Stimulated activated CD8-positive, alpha-beta memory T cell treated with anti-CD3 and anti-CD28 coated beads, Interleukin-7, amount 100 ng/mL, for 24 hours (primary cell): ENCODE measurements at places on chromosomes 4 and X.

GRCh38 chrX:102832661-102833060 lies 104.4 kb upstream of the RAB40AL start:
- no peak for DNase-seq

DNA sequence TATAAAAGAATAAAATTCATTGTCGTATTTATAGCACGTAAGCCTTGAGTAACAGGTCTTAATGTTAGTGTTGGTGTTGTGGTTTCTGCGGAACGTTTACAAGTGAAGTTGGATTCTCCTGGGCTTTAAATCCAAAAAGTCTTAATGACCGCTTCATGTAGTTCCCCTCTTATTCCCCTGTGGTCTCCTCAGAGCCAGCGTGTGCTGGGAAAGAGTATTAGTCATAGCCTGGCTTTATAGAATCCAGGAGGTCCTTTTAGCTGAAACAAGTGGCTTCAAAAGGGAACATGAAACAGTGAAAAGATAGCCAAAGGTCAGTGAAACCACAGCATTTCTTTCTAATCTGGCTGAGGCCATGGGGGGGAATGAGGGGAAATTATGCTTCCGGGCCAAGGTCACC lies 79.1 kb downstream of the CLCN4 start:
- DNase-seq = no peak

DNA sequence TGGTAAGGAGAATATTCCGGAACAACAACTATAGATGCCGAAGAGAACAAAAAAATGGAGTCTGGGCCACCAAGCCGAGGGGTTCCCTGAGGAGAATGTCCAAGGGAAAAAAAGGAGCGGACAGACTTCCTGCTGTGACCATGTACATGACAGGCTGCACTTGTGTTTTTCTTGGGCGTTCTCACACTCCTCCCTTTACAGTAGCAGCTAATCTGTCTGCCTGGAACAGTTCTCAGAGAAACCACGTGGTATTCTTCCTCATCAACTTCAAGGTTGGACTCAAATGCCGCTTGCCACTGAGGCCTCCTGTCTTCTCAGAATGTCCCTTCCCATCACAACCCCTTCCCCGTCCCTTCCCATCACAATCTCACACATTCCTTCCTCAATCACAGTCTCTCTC lies 30.8 kb upstream of the MTNR1A start:
- no peak for DNase-seq

GRCh38 chr4:140903522-140904475 lies 147.6 kb upstream of the TBC1D9 start:
- DNase-seq = no peak

DNA sequence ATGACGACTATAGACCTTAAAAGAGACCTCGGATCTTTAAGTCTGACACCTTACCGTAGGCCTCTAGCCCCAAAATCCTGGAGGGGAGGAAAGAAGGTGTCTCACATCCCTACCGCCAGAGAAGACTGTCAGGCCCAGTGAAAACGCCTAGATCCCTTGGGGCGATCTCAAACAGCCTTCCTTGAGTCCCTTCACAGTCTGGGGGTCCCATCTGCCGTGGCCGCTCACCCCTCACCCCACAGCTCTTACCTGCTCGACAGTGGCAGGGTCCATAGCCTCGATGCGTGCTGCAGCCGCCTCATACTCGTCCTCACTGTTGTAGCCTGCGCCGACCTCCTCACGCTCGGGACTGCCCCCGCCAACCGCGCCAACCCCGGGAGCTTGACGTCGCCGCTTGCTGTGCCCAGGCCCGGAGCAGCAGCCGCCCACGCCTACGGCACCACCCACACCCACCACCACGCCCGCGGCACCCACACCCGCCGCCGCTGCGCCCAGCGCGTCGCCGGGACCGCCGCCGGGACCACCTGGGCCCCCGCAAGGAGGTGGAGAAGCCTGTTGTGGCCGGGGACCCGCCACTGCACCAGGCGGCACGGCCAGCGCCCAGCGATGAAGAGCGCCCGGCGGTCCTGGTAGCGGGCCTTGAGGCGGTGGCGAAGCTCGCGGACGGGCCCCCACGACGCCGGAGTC lies 536 bp downstream of the OTUD5 start:
- no peak for DNase-seq

DNA sequence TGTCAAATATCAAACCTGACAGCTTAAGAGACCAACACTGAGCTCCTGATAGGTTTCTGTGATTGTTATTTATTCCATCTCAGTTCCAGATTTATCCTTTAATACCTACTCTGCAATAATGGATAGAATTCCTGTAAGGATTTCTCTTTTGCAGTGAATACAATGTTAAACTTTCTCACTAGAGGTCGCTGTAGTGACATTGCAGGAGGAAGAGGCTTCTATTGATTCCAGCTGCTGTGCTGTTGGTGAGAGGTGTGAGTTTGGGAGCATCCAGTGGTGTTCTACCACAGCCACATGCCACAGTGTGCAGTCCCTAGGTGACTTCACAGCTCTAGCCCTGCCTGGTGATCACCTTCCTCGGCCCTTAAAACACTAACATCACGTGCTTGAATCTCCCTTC lies 34.6 kb upstream of the DCAF8L2 start:
- DNase-seq = no peak

- DNase-seq = no peak
Measured at GRCh38 chrX:17495052-17495451, 120.1 kb downstream of the NHS start.

- DNase-seq = no peak
Measured at GRCh38 chr4:156251373-156252065, 297.9 kb upstream of the CTSO start.

GRCh38 chrX:23292988-23293651 lies 41.5 kb upstream of the PTCHD1 start:
- DNase-seq = no peak

DNA sequence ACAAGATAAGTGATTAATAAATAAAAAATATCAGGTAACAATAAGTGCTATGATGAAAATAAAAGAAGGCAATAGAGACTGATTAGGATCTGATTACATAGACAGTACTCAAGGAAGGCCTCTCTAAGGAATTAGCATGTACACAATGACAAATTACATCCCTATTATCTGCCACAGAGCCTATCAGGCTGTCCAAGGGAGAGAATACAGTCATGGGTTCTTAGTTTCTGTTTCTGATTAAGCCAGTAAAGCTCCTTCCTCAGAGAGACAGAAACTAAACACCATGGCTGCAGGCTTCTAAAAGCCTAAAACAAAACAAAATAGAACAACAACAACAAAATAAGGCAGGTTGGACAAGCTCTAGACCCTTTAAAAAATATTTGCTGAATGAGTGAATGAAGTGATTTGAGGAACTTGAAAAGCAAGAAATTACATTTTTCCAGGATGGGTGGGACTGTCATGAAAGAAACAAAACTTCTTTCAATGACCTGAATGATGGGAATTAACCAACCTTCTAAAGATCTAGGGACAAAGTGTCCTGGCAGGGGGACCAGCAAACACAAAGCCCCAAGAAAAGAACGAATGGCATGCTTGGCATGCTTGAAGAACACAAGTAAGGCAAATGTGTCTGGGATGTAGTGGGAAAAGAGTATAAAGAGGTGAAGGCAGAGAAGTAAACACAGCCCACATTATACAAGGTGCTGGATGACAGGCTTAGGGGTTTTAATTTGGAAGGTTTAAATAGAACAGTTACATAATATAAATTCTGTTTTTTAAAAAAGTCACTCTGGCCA lies 44.1 kb downstream of the NAA11 start:
- no peak for DNase-seq

- no peak for DNase-seq
Measured at GRCh38 chr4:165308166-165308565, 19.3 kb upstream of the MSMO1 start.

GRCh38 chrX:104282166-104282725 lies 27.5 kb upstream of the ESX1 start:
- DNase-seq = no peak

- no peak for DNase-seq
Measured at GRCh38 chr4:113602646-113603228, 158.8 kb downstream of the CAMK2D start.

DNA sequence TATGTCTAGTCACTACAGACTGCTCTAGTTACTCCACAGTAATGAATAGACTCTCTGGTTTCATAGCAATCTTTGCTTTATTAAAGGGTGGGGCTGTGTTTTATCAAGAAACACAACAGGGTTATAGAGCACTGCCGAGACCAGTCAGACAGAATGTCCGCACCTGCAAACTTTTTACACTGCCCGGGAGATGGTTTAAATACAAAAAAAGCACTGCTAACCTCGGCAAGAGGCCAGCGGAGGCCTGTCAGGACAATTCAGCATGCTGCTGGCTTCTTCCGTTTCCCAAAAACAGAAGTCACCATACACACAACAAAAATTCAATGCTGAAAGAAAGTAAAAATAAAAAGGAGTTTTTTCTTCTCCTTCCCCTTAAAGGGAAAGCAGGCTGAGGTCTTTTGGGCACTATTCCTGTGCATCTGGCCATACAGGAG lies 67.4 kb downstream of the IRF2 start:
- DNase-seq = no peak

- DNase-seq = no peak
Measured at GRCh38 chr4:53477038-53477565, 99.7 kb downstream of the FIP1L1 start.

DNA sequence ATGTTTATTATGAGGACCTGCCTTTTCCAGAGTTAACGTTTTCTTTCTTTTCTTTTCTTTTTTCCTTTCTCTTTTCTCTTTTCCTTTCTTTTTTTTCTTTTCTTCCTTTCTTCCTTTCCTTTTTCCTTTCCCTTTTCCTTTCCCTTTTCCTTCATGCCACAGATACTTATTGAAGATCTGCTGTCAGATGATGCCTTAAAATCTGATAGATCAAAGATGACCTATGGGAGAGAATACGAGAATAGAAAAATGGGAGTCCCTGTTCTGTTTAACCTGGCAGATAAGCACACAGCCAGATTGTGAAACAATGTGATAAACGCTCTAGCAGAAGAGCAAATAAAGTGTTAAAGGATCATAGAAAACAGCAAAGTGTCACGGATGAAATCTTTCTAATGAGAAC lies 38.9 kb downstream of the AFF1 start:
- no peak for DNase-seq

DNA sequence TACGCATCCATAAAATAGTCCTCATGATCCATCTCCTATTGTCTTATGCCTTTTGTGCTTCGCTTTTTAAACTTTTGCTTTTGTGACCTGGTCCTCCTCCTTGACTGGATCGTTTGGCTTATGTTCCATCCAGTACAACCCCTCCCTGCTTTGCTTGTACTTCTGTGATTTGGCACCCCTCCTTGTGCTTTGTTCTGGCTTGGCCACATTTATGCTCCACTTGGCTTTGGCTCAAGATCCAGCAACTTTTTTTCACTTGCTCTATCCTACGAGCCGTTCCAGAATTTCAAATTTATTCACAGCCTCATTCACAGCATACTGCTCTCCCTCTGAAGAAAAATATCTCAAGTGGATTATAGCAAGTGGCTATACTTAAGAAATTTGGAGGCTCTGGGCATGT lies 28.0 kb upstream of the GLRA2 start:
- no peak for DNase-seq

GRCh38 chr4:109113521-109113920 lies 188.9 kb downstream of the COL25A1 start:
- DNase-seq = no peak

GRCh38 chrX:36867143-36867542 lies 141.0 kb upstream of the FAM47C start:
- no peak for DNase-seq

DNA sequence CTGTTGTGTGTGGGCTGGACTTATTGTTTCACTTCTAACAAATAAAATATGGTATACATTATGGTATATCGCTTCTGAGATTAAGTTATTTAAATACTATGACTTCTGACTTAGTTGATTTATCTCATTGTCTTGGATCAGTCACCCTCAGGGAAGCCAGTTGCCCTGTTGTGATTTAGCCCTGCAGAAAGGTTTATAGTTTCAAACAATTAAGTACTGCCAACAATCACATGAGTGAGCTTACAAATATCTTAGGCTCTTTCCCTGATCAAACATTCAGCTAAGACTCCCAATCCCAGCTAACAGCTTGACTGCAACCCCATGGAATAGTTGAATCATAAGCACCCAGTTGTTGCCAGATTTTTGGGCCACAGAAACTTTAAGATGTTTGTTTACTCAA lies 85.4 kb downstream of the MAGEC1 start:
- no peak for DNase-seq

DNA sequence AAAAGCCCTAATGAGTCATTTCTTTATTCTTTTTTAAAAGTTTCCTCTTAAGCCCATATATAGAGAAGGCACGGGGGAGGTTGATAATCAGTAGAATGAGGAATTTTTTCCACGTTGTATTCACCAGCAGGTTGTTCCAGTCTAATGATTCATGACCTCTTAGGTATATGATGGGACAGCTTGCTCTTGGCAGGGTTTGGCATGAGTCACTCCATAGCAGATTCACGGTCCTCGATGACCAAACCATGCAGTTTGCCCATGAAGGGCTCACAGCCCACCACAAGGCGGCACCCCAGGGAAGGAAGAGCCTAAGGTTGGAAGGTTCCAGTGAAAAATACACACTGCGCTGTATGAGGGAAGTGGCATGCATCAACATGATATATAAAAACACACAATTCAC lies 623.8 kb upstream of the DIPK2B start:
- no peak for DNase-seq

- peak; percentile 6 for DNase-seq
Measured at GRCh38 chrX:39874202-39874816, 223.4 kb downstream of the BCOR start.

GRCh38 chr4:73387552-73387951 lies 16.5 kb upstream of the ALB start:
- DNase-seq = no peak

DNA sequence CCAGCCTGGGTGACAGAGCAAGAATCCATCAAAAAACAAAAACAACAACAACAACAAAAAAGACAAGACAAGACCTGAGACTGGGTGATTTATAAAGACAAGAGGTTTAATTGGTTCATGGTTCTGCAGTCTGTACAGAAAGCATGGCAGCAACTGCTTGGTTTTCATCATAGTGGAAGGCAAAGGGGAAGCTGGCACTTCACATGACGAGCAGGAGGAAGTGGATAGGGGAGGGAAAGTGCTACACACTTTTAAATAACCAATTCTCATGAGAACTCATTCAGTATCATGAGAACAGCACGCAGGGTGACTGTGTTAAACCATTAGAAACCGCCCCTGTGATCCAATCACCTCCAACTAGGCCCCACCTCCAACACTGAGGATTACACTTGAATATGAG lies 28.4 kb upstream of the SLC10A7 start:
- no peak for DNase-seq

DNA sequence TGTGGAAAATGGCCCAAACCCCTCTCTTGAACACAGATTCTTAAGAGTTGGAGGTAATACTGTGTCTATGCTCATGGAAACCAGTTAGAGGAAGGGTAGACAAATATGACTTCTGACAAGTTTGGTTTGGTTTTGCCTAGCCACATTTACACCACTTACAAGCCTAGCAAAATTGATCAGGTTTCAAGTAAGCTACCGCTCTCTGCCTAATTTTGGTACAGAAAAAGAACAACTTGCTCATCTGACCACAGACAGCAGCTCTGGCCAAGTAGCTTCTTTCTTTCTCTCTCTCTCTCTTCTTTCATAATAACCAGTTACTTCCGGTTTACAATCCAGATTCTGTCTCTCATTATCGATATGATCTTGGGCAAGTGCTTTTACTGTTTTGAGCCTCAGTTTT lies 260.0 kb downstream of the GLUD2 start:
- no peak for DNase-seq
